Esophagus (tissue), 2 donors: ENCODE measurements at places on chromosomes 6 and 20. TPM values are rescaled to one million over a fixed set of nuclear protein-coding genes. Genes with fewer than 3 reads are reported as not detected.

The TNFAIP3 gene
- polyA plus RNA-seq = 5.6 TPM

The SLC13A3 gene
- polyA plus RNA-seq = 0.22 TPM

The CD109 gene
- polyA plus RNA-seq = 3.6 TPM

The HUS1B gene
- polyA plus RNA-seq = 0.26 TPM

The LST1 gene
- 6.9 TPM for polyA plus RNA-seq

The SLC22A16 gene
- not detected for polyA plus RNA-seq
